ENCODE measurements at places on chromosomes 7 and 10.

- DNase-seq, result no peak
Measured at GRCh38 chr7:1700086-1700485, 30.0 kb downstream of the ELFN1 start.

- DNase-seq, result no peak
Measured at GRCh38 chr10:83917537-83918506, 221.5 kb upstream of the GHITM start.

GRCh38 chr7:23347033-23347681 is 48.0 kb downstream of the MALSU1 start:
- no peak for DNase-seq

GRCh38 chr10:17811146-17811865 is 2.2 kb downstream of the MRC1 start:
- no peak for DNase-seq

DNA sequence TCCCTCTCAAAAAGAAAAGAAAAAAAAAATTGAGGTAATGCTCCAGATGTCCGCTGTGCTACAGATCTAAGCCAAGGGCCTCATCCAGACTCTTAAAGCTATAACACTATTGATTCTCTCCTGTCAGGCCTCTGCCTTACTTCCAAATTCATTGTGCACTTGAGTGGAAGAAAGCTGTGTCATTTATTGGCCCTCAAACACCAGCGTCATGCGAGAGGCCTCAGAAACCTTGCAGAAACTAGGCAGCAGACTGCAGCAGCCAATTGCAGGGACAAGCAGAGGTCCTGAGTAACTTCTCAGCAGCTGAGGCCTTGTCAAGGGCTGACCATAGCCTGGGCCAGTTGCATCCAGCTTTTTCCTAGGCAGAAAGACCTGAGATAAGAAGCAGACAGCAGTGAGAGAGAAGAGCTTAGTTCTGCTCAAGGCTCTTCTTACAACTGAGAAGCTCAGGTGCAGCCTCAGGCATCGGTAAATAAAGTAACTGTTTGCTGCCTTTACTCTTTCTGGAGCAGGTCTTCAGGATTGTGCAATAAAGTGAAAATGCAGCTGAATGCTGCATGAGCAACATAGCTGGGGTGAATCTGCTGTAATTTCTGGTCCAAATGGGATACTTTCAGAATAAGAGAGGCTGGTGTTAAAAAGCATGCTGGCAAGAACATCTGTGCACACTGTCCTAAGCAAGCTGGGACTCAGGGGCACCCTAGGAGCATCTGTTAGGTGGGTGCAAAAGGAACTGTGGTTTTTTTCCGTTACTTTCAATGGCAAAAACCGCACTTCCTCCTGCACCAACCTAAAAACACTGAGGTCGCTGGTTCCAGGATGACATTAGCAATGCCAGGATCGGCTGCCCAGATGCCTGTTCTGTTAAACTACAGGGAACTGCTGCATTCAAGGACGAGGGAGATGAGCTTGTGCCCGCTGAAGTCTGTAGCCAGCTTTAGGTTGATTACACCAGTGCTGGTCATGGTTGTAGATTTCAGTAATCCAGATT is 181.8 kb upstream of the PFKP start:
- no peak for DNase-seq

- no peak for DNase-seq
Measured at GRCh38 chr7:33642312-33642711, 263.0 kb upstream of the BMPER start.

DNA sequence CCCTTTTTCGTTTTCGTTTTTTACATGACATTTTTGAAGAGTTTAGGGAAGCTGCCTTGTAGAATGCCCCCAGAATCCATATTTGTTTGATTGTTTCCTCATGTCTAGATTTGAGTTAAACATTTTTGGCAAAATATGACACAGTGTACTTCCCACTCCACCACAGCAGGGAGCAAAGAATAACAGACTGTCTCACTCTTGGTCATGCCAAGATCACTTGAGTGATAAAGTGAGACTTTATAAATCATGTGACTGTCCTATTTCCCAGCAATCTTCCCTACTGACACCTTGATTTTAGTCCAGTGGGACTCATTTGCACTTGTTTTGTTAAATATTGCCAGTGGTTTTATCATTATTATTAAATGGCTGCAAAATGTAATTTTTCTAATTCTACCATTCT is 44.4 kb upstream of the USP6NL start:
- no peak for DNase-seq

GRCh38 chr10:88731296-88731695 is 25.2 kb downstream of the LIPK start:
- DNase-seq, result no peak

DNA sequence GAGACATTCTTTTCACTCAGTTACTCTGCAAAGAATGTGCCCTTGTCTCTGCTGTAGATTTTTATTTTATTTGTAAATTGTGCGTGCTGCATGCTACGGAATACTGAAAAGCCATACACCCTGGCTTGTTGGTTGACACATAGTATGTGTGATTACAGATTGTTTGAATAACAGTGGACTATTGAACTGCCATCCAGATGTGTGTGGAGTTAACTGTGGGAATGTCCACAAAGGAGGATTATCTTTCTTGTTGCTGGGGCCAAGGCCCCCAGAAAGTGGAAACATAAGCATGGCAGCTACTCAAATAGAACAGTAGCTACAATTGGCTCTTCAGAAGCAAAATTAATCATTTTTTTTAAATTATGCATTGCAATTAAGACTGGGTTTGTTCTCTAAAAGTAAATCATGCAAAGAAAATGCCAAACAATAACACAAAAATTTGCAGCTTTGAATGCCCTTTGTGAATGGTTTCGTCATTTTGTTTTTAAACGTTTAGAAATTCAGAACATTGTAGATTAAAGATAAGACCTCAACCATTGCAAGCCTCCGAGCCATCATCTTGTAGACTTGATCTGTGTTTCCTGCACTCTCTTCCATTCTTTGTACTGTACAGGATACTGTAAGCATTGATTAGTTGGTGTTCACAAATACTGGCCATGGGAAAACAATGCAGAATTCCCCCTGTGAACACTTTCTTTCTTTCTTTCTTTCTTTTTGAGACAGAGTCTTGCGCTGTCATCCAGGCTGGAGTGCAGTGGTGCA is 210.3 kb upstream of the TCF7L2 start:
- no peak for DNase-seq

- DNase-seq, result no peak
Measured at GRCh38 chr10:70619271-70620019, 16.9 kb upstream of the PRF1 start.

DNA sequence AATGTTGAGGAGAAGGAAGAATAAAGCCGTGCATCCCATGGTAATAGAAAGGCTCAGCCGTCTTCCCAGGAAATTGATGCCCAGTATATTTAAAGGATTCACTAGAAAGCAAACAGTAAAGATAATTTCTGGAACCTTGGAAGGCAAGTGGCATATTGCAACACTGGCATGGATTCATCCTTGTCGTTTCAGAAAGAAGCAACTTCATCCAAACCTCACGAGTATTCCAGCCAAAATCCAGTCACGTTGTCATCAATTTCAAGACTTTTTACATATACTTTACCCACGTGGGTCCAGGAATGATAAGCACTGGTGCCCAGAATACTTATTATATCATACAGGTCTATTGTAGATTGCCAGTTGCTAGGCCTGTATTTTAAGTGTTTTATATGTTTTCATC is 73.8 kb downstream of the SVOPL start:
- no peak for DNase-seq

DNA sequence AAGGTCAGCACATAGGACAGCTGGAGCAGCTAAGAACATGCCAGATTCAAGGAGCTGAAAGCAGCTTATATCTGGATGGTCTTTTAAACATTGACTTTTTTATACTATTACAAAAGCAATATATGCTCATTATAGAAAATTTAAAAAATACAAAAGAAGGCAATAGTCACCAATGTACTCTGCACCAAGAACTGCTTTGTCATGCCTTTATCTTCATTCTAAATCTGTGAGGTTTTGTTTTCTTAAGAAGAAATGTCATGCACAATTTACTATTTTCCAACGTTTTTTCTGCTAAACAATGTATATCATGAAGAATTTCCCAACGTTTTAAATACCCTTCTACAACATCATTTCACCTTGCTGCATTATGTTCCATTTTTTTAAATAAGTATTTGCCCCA is 2.8 kb downstream of the LIPM start:
- DNase-seq, result no peak

GRCh38 chr7:121041516-121042148 is 53.1 kb downstream of the CPED1 start:
- DNase-seq, result no peak

GRCh38 chr10:78802431-78802830 is 266.3 kb upstream of the ZMIZ1 start:
- DNase-seq, result no peak

GRCh38 chr10:31708474-31708873 is 220.2 kb downstream of the ARHGAP12 start:
- DNase-seq, result no peak
